SK-N-SH (cell line): ENCODE measurements at places on chromosomes 7 and 10.

- DNase-seq, result no peak
Observed at GRCh38 chr7:98668255-98668654, 51.2 kb downstream of the NPTX2 start.

GRCh38 chr10:48672596-48673265, 11.9 kb upstream of the WDFY4 start:
- no peak for DNase-seq

- no peak for DNase-seq
Observed at GRCh38 chr7:155344270-155344617, 46.6 kb downstream of the INSIG1 start.

DNA sequence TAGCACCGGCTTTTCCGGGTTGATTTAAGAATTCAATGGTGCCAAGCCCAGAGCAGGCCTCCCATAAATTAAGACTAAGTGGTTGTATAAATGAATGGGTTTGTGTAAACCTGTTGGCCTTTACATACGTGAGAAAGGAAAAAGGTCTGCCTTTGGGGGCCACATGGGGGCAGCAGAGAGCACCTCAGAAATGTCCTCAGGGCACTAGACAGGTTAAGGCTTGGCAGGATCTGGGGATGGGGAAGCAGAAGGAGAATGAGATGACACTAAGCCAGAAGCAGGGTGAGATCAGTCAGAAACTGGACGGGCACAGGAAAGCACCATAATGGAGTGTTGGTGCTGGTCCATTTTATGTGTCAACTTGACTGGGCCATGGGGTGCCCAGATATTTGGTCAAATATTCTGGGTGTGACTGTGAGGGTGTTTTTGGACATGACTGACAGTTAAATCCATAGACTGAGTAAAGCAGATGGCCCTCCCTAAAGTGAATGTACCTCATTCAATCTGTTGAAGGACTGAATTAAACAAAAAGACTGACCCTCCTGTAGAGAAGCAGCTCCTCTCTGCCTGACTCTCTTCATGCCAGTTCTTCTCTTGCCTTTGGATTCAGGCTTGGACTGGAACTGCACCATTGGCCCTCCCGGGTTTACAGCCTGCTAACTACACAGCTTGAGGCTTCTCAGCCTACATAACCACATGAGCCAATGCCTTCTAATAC, 58.9 kb downstream of the FRMPD2 start:
- DNase-seq, result peak; percentile 40

DNA sequence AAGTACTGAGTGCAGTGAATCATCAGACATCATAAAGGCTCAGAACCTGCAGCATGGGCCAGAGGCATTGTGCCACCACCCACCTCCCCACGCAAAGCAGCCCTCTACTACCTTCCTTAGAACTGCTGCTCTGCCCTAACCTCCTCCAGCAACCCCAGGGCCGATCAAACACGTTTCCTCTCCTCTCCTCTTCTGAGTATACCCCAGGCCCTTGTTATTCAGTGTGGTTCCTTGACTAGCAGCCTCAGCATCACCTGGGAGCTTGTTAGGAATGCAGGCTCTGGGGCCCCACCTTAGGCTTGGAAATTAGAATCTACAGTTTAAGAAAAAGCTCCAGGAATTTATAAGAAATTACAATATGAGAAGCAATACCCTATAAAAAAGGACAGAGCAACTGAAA, 33.2 kb downstream of the DYDC1 start:
- DNase-seq, result no peak

DNA sequence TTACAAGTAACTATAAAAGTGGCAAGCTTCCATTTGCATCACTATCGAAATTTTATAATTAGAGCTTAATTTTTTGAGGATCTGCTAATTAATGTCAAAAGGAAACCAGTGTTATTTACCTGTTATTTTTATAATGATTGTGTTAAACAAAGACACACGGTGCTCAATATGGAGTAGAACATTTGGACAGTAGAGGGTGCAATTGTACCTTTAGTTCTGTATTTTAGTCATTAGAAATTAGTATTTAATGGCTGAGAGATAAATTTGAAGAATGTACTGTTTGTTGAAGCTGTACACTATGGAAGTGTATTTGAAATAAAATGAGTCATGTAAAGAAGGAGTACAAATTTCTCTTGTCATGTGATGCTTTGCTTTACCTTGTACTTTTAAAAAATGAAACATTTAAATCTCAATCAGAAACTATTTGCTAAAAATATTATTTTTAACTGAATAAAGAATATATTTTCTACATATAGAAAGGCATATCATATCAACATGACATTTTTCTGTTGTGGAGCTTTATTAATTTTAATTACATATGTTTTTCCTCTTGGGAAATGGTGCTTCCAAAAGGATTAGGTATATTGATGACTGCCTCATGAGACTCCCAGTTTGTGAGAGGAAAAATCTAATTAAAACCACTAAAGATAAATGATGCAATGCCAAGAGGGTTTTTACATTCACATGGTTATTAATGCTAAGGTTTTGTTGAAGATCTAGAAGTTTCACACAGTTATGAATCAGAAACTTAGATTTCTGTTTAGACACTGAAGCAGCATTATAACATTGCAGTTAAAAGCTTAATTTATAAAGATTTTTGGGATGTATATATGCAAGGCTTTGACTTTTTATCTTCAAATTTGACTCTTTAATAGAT, 10.4 kb upstream of the PRKG1 start:
- peak; percentile 22 for DNase-seq

DNA sequence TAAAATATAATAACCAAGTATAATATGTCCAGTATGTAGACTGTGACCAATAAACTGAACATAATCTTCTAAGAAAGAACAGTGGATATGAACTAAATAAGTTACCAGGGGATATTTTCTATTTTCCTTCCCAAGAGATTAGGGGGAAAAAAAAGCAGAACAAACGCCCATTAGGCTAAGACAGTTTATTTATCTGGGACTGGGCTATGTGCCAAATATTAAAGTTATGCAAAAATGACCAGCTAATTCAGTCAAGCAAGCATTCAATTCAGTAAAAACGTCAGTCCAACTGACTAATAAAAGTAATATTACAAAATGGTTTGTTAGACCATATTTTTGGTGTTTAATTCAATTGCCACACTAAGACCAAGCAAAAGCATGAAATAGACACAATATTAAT, 122.2 kb downstream of the TSPAN12 start:
- DNase-seq, result no peak
